ENCODE measurements at places on chromosomes 12 and 14. TPM values are rescaled to one million over a fixed set of nuclear protein-coding genes. Genes with fewer than 3 reads are reported as not detected.

SUPT16H gene
- 48.8 TPM for total RNA-seq

ALX1 gene
- total RNA-seq: not detected

TEX52 gene
- total RNA-seq: not detected

KRT78 gene
- not detected for total RNA-seq

SRGAP1 gene
- total RNA-seq: 11.4 TPM

HCAR2 gene
- 7.6 TPM for total RNA-seq

GARIN6 gene
- not detected for total RNA-seq

PLEKHD1 gene
- total RNA-seq: 0.41 TPM

ADGRD1 gene
- total RNA-seq: 113 TPM

FSCB gene
- total RNA-seq: not detected

TRHDE gene
- total RNA-seq: 7.3 TPM

DNAJC22 gene
- 0.67 TPM for total RNA-seq

WSCD2 gene
- 1.7 TPM for total RNA-seq

SCN8A gene
- total RNA-seq: 1.1 TPM

LGMN gene
- total RNA-seq: 140 TPM

CRACR2A gene
- total RNA-seq: 5.4 TPM

RD3L gene
- total RNA-seq: not detected

PPP1CC gene
- 90.6 TPM for total RNA-seq

CMTM5 gene
- 0.96 TPM for total RNA-seq

GPX2 gene
- 0.69 TPM for total RNA-seq

HOXC13 gene
- not detected for total RNA-seq

C2CD5 gene
- total RNA-seq: 38.0 TPM

ST8SIA1 gene
- 8.5 TPM for total RNA-seq

RNASE1 gene
- total RNA-seq: 888 TPM

CISTR gene
- not detected for total RNA-seq

NRXN3 gene
- total RNA-seq: 10.0 TPM

ZNF385A gene
- total RNA-seq: 26.6 TPM

GPR68 gene
- total RNA-seq: 6.3 TPM

CELA1 gene
- not detected for total RNA-seq

SIRT4 gene
- total RNA-seq: 2.4 TPM
